Neural progenitor cell (in vitro differentiated cells): ENCODE measurements at places on chromosomes 4 and X.

DNA sequence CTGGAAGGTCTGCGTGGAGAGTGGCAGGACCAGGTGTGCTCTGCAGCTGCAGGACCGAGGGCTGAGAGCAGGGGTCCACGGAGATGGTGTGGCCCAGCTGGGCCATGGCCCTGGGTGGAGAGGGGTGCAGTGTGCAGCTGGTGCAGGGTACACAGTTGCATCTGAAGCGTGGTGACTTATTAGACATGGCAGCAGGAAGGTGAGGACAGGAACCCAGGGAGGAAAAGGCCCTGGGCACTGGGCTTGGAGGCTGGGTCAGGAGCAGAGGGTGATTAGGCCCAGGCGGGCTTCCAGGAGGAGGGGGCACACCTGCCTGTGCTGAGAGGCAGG lies 214.6 kb upstream of the PSAPL1 start:
- DNase-seq = no peak

GRCh38 chr4:118774989-118775388 lies 60.9 kb downstream of the SEC24D start:
- no peak for DNase-seq

GRCh38 chr4:121192480-121192879 lies 28.4 kb upstream of the TNIP3 start:
- peak; percentile 56 for DNase-seq

DNA sequence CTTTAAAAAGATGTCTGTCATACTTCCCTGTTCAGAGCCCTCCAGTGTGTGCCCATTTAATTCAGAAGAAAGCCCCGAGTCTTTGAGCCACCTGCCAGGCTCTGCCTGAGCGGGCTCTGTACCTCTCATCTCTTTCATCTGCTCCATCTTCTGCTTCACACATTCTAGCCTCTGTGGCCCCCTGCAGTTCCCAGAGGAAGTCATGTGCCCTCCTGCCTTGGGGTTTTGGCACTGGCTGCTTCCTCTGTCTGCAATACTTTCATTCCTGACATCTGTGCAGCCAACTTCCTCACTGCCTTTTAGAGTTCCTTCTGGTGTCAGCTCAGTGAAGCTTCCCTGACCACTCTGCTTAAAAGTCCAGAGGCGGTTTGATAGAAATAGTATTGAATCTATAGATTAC lies 6.2 kb upstream of the STK32B start:
- DNase-seq = no peak

DNA sequence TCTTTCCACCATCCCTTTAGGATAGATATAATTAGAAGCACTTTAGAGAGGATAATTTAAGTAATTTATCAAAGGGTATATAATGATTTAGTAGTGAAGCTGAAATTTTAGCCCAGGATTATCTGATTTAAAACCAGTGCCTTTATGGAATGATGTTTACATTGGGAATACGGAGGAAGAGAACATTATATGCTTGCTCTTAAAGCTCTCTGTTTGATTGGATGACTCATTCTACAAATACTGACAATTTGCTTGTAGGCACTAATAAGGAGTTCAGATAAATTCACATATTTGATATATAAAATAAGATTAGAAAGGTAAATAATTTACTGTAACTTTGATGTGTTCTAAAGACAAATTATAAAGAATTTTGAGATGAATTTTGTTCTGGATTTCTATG lies 84.7 kb downstream of the SH3BGRL start:
- DNase-seq = no peak

DNA sequence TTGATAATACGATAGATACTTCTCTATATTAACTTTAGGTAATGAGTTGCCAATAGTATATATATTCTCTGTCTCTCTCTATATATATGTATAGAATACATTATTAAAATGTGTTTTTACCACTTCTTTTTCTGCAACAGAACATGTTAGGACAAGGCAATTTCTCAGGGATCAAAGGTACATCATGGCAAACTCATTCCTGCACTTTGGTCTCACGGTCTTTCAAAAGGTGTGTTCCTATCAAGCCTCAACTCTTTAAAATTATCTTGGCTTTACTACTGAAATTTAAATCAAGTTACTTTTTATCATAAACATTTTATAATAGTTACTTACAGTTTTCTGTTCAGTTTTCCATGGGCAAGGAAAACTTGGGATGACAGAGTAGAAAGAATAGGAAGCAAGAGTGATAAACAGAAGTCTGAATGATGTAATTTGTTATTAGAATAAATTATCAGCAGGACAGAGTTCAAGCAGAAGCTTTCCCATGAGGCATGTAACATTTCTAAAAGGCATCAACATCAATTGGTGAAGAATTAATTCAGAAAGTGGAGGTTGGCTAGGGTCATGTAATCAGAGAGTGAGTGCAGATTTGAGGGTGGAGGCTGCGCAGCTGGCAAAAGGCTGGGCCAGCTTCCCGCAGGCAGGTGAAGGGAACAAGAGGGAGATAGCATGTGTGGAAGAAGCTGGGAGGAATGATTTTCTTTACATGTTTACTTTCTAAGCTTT lies 59.7 kb upstream of the LRAT start:
- DNase-seq = no peak

DNA sequence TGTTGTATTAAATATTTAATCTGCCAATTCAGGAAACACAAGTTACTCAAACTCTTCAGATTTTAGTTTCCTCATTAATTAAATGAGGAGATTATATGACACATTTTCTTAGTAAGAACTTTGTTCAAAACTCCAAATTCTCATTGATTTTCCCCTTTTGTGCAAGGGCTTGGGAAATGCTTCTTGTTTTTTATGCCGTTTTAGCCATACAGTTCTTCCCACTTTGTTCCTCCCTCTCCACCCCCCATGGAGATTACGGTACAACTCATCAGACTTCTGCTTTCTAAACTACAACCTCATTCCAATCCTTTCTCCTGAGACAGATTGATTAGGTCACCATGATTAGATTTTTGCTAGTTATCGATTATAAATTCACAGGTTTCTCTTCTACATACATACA lies 10.9 kb upstream of the BBS7 start:
- DNase-seq = no peak

DNA sequence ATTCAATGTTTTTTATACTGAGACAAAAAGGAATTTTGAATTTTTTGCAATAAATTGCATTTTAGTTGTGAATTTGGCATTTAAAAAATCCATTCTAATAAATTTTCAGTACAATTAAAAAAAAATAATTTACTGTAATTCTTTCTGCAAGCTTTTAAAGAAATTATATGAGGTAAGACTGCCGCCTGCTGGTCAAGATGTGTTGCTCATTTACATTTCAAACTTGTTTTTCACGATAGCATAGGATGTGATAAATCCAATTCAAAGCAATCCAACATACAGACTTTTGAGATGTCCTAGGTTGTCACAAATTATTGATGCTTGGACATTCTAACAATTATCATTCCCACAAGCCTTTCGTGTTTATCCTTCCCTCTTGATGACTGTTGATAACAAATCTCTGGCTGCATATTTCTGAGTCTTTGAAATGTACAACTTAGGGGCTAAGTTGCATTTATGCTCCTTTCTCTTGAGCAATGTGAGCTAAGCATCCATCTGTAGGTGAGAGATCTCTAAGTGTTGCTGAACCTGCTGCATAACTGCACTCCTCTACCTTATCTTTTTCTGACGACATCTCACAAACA lies 21.7 kb upstream of the MFAP3L start:
- DNase-seq = peak; percentile 77

GRCh38 chr4:116400480-116400879 lies 684.9 kb downstream of the TRAM1L1 start:
- no peak for DNase-seq

GRCh38 chr4:142404191-142404611 lies 441.9 kb downstream of the INPP4B start:
- no peak for DNase-seq

GRCh38 chr4:121791481-121791880 lies 9.6 kb upstream of the EXOSC9 start:
- no peak for DNase-seq

GRCh38 chr4:165711436-165711835 lies 161.6 kb upstream of the TLL1 start:
- no peak for DNase-seq

DNA sequence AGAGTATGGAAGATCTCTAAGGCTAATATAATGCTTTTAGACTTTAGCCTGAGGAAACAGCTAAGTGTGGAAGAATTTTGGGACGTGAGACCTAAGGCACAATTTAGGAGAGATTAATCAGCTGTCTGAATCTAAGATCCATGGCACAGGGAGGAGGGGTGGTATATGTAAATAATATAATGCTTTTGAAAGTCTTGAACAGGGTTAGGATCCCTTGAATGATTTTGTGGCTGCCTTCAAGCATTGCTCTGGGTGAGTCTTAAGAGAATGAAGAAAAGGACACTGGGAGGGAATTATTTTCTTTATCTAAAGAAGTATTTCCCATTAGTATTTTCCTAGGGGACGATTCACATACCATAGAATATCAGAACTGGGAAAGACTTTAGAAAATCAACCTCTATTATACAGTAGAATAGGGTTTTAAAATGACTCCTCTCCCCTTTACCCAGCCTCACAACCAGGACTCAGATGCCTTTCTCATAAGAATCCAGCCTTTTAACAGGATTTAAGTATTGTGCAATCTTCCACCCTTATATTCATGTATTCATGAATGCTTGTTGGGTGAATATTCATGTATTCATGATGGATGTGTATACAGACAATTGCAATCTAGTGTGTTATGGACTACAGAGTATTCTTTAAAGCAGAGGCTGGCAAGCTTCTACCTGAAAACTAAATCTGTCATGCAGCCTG lies 664.2 kb upstream of the CPEB2 start:
- DNase-seq = no peak

DNA sequence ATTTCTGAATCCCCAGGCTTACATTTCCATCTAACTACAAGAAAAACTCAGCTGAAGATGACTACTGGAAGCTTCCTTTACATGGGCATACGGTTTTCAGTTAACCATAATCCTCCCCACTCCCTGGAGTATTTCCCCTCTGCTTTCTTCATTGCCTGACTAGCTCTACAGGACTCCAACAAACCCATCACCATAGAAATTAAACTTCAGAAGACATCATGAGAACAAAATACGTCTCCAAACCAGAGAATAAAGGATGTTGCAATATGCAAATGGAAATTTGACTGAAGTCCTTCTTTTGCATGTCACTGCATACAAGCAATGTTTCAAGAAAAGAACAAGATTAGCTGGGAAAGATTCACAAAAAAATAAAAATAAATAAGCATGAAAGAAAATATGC lies 170.2 kb upstream of the PCDH18 start:
- no peak for DNase-seq

DNA sequence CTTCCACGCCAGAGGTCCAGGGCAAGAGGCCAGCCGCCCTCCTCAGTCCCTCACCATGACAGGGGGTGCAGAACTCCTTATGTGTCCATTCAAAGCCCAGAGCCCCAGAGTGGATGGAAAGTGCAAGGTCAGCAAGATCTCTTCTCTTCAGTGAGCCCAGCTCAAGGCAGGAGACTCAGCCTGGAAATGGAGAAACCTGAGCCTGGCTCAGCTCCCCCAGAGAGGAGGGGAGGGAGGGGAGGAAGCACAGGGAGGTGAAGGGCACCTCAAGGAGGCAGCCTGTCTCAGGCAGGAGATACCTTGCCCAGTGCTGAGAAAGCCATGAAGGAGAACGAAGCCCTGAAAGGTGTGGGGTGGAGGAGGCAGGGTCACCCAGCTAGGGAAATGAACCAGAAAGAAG lies 121.8 kb upstream of the PJA1 start:
- no peak for DNase-seq

GRCh38 chrX:150977411-150978162 lies 5.5 kb upstream of the HMGB3 start:
- DNase-seq = no peak

DNA sequence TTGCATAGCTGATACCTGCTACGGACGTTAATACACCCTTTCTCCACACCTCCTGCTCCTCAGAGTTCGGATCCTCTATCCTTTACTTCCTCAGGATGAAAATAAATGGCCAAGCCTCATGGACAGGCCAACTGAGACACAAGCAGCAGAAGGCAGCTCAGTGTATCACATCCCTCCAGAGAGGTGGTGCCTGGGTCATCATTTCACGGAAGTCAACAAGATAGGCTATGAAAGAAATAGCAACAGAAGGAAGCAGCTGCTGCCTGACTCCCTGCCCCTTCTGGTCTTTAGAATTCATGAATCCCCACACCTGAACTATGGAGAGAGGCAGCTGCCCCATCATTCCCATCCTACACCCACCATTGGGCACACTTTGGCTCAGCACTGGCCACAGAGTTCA lies 267.1 kb upstream of the ETNPPL start:
- DNase-seq = no peak

DNA sequence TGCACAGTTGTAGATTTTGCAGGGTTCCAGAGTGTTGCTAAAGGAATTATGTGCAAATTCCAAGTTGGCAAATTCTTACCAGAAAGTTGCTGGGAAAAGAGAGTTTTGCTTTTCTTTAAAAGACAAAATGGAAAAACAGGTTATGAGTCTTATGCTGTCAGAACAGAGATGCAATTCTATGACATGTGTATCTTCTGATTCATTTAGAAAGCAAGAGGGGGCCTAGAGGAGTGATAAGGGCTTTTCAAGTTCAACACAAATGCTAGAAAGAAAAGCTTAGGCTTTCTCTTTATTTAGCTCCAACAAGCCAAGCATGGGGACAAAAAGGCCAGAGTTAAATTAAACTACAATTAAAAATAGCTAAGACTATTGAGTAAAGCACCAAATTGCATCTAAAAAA lies 72.4 kb upstream of the GATB start:
- DNase-seq = no peak

DNA sequence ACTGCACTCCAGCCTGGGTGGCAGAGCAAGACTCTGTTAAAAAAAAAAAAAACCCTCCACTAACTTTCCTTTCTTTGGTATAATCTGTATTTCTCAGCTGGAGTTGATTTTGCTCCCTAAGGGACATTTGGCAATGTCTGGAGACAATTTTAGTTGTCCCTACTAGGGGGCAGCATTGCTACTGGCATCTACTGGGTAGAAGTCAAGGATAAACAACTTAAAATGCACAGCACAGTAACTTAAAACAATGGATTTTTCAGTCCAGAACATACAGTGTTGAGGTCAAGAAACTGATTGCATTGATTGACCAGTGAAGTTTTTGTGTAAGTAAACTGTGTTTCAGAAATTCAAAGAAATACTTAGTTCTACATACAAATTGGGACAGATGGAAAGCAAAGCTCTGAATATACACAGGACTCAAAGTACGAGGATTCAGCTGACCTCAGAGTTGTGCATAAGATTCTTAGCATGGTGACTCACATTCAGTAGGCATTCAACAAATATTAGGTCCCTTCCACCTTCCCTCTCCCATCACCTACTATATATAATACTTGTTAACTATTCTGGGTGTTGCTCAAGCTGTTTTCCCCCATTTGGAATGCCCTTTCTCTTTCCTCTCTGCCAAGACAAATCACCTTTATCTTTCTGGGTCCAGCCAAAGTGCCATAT lies 8.8 kb downstream of the DDX53 start:
- DNase-seq = peak; percentile 44

- peak; percentile 98 for DNase-seq
Observed at GRCh38 chr4:110622841-110623717, at the start of gene PITX2. PITX2 (minus strand) TSS chr4:110623077; CDS start chr4:110622460, 617 bp downstream.

- no peak for DNase-seq
Observed at GRCh38 chrX:21319323-21319722, 54.9 kb upstream of the CNKSR2 start.

- DNase-seq = no peak
Observed at GRCh38 chrX:110310896-110311295, 7.0 kb downstream of the AMMECR1 start.

- DNase-seq = no peak
Observed at GRCh38 chr4:88251924-88252323, 32.4 kb downstream of the PPM1K start.
